ENCODE measurements at places on chromosomes 3 and 15.

- no peak for DNase-seq
Measured at GRCh38 chr15:63887630-63888029, 53.9 kb upstream of the HERC1 start.

DNA sequence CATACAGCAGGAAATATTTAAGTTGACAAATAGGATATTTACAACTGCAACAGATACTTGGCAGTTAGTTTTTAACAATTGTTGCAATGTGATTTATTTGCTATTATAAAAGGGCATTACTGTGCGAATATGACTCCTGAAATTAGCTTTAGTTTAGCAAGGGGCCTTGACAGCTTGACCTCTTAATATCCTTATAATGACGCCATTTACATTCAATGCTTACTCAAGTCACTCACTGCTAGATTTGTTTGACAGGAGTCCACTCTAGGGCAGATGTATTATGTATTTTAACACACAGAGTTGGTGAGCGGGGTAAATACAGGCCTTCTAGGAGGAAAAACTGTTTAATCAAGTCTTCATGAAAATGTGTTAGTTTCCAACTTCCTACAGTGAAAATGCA, 58.1 kb upstream of the C15orf61 start:
- no peak for DNase-seq

DNA sequence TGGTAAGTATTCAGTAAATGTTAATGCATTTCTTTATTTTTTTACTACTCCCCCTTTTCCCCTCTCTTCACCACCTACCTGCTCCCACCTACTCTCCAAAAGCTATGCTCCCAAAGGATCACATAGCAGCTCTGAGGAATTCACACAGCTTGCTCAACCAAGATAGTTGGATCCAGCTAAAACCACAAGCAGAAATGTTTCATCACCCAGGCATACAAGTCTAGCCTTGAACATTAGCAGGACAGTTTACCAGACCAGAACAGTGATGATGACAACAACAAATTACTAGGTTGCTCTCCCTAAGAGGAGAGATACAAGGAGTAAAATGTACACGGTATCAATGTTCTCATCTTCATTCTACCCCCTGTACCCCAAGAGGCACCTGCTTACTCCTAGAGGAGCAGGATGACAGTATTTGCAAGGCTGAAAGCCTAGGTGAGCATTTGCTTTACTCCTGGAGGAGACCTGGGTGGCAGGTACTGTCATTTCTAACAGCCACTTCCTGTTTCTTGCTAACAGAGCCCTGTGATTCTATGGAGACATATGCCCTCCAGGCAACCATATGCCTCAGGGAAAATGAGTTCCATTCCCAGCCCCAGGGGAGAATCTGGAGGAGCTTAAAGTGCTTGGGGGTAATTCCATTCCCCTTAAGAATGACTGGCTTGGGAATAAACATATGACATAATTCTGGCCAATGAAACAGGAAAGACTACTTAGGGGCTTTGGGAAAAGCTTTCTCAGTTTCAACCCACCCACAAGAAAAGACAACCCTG, 237.5 kb downstream of the NTRK3 start:
- no peak for DNase-seq

DNA sequence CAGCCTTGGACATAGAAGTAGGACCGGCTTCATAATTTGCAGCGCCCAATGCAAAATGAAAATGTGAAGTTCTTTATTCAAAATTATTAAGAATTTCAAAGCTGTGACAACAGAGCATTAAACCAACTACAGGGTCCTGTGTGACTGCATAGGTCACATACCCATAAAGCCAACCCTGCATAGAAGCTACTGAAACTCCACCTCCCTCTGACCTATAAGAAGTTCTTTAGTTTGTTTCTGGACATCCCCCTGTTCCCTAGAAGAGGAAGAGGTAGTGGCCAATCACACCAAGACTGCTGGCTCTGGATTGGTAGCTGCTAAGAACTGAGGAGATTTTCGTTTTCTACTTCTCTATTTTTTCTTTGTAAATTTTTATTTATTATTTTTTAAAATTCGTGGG, 9.0 kb upstream of the SELENOT start:
- no peak for DNase-seq

DNA sequence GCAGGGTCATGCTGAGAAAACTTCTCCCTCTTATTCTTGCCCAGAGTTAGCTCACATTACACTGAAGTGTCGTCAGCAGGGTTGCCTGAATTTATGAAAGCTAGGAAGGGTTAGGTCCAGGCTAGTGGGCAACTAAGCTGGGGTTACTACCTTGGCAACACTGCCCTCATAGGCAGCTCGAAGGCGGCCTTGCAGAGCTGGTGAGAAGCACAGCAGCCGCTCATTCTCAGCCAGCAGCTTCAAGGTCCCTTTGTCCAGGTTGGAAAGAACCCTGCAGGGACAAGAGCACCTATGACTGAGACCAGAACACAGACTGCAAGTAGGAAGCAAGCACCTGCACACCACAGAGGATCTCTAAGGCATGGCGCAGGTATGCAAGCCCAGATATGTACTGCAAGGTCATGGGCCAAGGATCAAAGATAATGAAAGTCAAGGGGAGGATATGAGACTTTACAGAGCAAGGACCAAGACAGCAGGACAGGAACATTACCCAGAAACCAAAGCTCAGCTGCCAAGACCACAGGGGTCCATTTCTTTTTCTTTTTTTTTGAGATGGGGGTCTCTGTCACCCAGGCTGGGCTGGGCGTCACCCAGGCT, 2.8 kb downstream of the CDAN1 start:
- no peak for DNase-seq

- DNase-seq = peak; percentile 87
Measured at GRCh38 chr3:124780761-124781475, 50.7 kb downstream of the UMPS start.

DNA sequence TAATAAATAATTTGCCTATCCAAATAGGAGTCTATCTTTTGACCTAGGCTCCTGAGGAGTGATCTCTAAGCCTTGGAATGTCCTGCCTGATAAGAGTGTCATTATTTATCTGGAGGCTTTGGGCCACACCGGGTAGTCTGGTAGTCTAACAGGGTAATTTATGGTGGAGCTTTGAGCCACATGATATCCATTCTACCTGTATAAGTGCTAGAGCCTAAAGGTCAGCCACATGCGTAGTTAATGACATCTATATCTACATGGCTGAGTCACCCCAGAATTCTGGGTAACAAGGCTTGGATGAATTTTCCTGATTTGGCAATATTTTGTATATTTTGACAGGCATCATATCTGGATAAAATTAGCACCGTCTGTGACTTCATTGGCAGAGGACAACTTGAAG, 681.4 kb downstream of the MCTP2 start:
- no peak for DNase-seq

DNA sequence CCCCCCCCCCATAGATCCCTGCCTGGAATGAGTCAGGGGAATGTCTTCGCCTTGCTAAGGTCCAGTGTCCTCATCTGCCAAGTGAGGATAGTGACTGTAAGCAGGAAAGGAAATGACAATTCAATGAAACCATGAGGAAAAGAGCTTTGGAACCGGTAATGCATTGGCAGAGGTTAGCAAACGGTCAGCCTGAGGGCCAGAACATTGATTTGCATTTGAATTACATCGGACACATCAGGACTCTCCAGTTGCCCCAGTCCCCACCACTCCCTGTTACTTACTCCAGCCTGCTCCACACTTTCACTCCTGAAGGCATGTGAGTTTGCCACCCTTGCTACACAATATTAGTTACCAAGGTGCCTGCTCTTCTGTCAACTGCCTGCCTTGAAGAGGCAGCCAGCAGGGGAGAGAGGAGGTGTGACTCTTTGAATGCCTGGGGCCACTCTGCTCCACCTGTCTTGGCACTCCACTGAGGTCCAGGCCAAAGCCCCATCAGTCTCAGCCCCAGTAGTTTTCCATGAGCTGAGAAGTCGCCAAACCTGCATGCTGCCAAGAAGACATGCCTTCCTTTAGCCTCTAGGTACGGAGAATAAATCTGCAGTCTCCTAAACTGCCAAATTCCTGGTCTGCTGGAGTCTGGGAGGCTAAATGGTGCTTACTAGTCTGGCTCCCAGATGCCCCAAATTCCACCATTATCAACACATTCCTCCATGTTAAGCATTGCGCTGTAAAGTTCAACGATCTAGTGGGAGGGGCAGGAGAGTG, 191.7 kb upstream of the TLE3 start:
- DNase-seq = no peak

GRCh38 chr3:118974356-118975097, 60.1 kb downstream of the IGSF11 start:
- no peak for DNase-seq

- no peak for DNase-seq
Measured at GRCh38 chr3:89447243-89447642, 339.8 kb downstream of the EPHA3 start.

DNA sequence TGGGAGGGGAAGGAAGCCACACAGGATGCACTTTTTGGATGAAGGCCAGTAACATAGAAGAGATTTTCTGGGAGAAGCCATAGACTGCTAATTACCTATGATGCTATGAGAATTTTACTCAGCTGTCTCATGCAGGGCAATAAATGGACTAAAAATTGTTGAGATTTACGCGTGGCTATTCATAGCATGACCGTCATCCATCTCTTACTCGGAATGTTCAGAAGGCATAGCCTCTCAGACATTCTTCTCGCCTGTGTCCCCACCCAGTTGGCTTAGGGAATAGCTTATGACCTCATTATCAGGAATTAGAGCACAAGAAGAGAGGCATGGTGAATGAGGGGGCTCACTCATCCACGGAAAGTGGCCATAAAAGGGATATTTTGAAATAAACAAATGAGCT, 107.9 kb upstream of the ATP10A start:
- no peak for DNase-seq

GRCh38 chr3:182755712-182756111, 37.6 kb upstream of the ATP11B start:
- DNase-seq = no peak

GRCh38 chr15:42314818-42315217, 41.6 kb upstream of the TMEM87A start:
- no peak for DNase-seq

GRCh38 chr3:46442576-46443530, 21.9 kb downstream of the LTF start:
- no peak for DNase-seq

- DNase-seq = no peak
Measured at GRCh38 chr3:114444216-114444615, 150.4 kb downstream of the TIGIT start.

GRCh38 chr15:100588638-100589242, 13.2 kb downstream of the LINS1 start:
- DNase-seq = no peak

- DNase-seq = no peak
Measured at GRCh38 chr15:60673918-60674558, 195.1 kb upstream of the ICE2 start.

DNA sequence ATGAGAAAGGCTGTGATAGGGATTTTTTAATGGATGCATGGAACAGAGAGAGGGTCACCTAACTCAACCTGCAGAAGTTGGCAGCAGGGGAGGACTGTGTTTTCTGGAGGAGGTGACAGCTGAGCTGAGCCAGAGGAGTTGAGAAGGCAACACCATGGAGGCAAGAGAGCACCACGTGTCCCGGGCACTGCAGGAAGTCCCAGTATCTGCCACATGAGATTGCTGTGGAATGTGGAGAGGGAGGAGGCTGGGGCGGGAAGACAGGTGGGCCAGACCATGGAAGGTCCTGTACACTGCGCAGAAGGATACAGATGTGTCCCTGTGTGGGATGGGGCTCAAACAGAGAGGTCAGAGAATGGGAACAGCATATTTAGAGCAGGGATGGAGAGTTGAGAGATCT, 15.3 kb downstream of the MESP1 start:
- DNase-seq = no peak

DNA sequence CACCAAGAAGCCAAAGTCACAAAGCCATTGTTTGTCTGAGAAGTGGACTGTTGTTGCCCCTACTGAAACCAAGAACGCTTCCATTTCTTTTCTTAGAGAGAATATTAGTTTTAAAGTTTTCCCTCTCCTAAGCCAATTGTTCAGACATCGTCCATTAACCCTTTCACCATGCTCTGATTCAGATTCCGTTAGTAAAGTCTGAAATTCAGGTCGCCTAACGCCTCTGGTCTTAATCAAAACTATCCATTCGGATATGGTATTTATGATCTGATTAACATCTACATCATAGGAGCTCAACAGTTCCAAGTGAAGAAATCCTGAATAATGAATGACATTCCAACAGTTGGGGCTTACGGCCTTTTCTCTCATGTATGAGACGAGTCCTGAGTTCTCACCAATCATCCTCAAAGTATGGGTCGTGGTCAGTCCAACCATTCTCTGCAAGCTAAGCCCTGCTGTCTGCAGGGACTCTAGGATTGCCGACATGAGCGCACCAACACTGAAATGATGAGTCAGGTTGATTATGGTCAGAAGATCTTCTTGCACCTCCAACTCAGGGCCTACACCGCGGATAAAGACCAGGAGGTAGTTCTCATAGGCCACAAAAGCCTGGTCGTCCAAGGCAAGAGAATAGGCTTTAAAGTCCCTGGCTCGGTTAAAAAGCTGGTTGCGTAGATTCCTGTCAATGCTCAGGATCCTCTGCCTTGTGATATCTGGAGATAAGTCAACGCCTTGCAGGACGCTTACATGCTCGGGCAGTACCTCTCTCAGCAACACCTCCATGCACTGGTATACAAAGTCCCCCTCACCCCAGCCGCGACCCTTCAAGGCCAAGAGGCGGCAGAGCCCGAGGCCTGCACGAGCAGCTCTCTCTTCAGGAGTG, 767 bp downstream of the EPM2AIP1 start:
- DNase-seq = no peak

DNA sequence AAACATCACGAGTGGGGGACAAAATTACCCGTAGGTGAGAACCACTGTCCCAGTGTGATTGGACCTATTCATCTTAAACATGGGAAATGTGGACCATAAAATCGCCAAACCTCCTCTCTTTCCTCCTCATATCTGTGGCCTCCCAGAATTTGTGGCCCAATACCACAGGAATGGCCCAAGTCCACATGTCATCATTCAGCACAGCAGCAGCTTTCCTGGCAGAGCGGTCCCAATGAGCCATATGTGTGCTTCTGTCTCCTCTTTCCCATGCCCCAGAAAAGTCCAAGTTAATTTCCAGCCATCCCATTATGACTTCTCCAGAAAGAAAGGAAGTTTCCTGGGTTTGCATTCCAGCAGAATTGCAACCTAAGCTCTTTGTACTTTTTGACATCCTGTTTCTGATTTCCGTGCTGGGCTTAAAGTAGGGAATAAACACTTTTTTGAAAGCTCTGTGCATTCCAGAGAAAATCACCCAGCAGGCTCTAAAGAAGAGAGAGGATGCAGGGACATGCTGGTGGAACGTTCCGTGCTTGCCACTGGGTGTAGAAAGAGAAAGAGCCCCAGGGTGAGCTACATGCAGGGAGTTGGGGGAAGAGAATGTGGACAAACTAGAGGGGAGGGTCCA, 259.4 kb upstream of the PROK2 start:
- no peak for DNase-seq

DNA sequence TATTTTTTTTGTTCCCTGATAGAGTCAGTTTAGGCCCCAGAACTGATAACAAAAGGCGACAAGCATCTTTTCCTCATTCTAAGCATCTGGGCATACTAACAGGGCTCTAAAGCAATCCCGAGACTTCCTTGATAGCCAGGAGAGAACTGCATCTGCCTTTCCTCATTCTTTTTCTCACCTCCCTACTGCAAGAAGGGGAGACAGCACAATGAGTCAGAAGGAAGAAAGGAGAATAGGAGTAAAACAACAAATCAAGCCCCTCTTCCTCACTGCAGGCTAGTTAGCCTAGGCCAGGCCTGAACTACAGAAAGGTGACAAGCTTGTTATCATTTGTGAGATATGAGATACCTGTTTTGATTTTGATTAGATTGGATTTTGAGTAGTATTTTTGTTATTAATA, 97.9 kb downstream of the NAALADL2 start:
- no peak for DNase-seq

Measured in globus pallidus (tissue), 1 donor.